GM12891 (cell line): ENCODE measurements at places on chromosomes 12 and 14.

DNA sequence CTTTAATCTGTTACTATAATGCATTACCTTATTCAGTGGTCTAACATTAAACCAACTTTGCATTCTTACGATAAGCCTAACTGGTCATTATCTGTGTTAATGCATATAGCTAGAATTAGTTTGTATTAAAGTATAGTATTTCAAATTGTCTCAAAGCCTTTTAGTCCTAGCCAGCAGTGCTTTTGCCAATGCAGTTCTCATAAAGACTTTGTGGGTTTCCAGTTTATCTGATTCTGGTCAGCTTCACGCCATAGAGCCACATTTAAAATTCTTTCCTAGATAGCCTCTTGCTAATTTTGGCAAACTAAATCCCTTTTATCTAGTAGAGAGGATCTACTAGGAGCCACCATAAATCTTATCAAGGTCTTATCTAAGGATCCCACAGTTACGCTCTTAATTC is 78.9 kb upstream of the VASH1 start:
- DNase-seq, result no peak

DNA sequence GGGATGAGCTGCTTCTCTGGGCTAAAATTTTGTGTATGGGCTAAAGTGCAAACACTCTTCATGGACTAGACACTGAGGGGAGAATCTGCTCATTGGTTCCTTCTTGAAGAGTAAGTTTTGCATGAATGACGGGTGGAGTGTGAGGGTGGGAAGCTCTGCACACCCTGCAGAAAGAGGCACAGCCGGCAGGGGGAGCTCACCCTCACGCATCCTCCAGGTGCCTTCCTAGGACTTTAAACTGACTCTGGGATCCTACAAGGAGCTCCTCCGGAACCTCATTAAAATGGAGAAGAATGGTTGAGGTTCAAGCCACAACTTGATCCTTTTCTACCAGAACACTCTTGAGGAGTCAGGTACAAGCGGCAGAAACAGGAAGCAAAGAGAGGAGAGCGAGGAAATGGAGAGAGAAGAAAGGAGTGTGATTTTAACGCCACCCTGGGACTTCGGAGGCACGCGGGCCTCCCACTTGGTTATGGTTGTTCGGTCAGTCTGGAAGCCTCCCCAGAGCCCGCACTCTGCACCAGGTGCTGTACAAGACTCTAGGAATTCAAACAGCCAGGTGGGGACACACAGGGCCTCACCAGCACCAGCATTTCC is 87.5 kb downstream of the SETD3 start:
- no peak for DNase-seq

- no peak for DNase-seq
Measured at GRCh38 chr12:15839041-15839440, 43.1 kb upstream of the STRAP start.

DNA sequence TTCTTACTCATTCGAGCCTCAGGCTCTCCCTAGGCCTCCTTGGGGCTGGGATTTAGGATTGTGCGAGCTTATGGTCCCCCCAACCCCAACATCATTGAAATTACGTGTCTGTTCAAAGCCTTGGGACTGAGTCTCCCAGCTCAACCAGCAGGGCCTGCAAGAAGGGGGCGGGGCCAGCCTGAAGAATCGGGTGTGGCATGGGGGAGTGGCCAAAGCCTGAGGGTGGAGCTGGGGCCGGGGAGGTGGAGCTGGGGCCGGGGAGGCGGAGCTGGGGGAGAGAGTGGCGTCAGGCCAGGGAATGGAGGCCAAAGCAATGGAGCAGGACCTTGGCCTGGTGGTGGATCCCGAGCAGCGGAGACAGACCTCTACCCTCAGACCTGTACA is 24.3 kb upstream of the HSPB8 start:
- no peak for DNase-seq

DNA sequence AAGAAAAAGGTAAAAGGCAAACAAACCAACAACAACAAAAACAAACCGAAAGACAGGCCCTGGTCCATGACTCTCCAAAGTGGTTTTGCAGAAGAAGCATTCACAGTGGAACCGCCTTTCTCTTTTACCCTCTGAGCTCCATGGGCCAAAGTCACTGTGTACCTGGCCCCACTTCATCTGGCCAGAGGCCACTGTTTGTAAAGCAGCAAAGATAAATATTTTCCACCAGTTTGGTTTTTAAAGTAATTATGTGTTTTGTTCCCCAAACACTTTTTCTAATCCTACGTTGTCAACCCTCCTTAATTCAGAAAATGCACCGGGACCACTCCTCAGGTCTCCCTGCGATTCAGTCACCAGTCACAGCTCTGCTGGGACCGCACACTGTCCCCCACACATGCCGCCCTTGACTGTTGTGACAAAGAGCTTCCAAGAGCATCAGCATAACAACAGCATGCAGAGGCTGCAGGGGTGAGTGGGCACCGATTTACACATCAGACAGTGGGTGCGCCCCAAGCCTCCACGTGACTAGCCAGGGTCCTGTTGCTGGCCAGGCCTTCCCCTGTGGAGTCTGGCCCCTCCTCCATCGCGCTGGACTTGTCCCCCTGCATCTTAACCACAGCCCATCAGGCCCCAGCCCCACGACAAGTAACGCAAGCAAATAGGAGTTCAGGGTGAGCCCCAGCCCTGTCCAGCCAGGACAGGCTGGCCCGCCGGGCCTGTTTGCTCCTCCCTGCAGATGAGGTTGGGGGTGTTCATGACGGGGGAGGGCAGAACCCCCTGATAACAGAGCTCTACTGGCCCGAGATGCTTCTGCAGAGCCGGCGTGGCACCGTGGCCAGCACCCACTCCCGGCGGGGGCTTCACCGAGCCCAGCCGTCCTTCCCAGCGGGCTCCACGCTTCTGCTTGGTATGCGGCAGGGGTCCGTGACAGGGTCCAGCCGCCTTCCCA is 65.2 kb upstream of the DIO3 start:
- no peak for DNase-seq

DNA sequence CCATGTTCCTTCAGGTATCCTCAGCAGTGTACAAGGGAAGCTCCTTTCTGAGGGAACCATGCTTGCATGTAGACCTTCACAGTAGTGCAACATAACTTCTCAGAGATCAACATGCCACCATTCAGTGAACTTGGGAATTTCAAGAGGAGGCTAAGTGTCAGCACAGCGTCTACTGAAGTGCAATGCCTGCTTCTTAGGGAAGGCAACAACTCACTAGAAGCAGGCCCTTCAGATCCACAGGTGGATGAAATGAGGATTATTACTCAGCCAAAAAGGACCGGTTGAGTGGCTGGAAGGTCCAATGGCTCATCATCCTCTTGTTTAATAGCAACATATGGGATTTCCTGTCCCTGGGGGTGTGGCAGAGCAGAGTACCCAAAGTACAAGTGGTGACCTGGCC is 18.7 kb downstream of the RNASE10 start:
- DNase-seq, result no peak

- no peak for DNase-seq
Measured at GRCh38 chr12:100450735-100451134, 22.9 kb upstream of the NR1H4 start.

DNA sequence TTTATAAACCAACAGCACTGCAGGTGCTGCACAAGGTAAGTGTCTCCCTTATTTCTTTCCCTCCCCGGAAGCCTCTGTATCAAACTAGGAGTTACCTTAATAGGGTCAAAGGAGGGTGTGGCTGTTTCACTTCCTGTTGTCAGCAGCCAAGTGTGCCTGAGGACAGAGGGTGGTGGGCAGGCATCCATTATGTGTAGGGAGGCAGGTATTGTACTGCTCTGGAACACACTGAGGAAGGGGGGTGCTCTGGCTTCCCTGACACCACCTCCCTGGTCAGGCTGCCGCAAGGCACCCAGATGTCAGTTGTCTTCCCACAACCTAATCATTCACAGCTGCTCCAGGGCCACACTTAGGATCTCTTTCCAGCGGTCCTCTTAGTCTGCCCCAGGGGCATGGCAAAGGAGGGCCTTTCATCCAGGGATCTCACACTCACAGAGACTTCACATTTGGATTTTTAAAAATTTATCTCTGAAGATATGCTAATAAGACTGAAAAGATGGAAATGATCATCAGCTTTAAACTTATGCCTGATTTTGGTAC is 132.0 kb upstream of the ARHGAP5 start:
- no peak for DNase-seq

GRCh38 chr12:130132831-130133511 is 29.3 kb upstream of the FZD10 start:
- DNase-seq, result no peak

DNA sequence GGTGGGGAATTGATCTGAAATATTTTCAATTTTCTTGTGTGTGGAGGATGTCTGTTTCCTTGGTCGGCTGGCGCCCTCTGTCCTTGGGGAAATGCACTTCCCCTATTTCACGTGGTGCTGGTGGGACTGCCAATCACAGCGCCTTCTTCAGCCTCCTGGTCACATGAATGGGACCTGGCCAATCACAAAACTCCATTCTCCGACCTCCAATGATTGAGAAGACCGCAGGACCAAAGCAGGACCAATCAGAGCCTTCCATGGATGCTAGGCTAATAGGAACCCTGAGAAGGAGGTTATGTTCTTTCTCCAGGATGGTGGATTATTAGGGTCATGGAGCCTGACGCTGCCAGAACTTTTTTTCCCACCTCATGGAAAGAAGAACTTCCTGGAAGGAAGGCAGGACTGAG is 188.7 kb downstream of the TTC8 start:
- DNase-seq, result no peak

DNA sequence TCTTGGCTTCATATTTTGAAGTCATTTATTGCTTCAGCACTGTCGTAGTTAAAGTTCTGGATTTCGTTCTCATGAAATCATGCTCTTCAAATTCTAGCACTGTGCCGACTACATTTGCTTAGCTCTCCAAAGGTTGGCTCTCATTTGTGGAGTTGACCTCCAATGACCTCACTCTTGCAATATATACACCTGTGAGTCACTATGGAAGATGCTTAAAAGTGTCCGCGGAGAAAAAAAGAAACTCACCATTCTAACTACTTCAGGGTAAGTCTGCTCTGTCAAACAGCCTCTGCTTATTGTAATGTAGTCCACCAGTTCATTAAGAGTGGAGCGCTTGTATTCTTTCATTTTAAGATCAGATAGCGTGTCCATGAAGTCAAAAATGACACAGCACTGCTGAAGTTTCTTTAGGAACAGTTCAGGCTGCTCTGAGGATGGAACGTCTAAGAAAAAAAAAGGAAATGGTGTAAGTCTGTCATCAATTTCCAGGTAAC is 89.7 kb downstream of the PPP2R5E start:
- no peak for DNase-seq

GRCh38 chr12:109475993-109476806 is 900 bp downstream of the KCTD10 start:
- no peak for DNase-seq

- no peak for DNase-seq
Measured at GRCh38 chr12:164207-164606, 49.8 kb downstream of the SLC6A12 start.

DNA sequence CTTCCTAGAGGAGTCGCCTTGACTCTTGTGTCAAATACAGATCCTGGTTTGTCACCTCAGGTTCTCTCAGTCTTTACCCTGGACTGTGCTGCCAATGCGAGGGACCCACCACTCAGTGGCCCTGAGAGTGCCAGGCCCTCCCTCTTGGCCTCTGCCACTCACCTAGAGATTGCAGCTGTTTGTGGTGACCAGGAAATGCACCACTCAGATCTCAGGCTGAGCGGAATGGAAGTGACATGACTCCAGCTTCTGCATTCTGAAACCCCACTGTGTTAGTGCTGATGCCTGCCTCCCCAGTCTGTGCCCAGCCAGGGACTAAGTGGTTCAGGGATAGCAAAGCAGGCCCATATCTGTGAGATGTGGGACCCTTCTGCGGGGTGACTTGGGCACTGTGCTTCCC is 27.8 kb upstream of the NEDD1 start:
- DNase-seq, result no peak

- no peak for DNase-seq
Measured at GRCh38 chr12:48947727-48948126, 9.6 kb downstream of the ARF3 start.

DNA sequence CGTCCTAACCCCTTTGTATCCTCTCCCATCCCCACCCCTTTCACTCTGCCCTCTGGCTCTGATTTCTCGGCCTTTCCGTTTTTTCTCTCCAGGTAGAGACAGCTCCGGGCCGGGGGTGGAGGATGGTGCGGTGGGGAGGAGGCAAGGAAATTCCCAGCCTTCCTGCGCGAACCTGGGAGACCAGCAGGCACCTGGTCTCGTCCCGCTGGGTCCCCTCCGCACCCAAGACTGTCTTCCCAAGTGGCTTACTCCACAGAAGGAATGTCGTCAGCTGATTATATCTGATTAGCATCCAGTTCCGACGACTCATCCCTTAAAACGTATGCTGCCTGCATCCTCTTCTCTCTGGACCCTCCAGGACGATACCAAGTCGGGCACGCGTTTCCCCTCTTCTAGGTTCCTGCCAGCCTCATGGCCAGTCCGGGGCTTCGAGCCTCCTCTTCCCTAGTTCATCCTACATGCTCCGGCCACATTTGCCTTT is 42.2 kb upstream of the CAPRIN2 start:
- DNase-seq, result no peak

DNA sequence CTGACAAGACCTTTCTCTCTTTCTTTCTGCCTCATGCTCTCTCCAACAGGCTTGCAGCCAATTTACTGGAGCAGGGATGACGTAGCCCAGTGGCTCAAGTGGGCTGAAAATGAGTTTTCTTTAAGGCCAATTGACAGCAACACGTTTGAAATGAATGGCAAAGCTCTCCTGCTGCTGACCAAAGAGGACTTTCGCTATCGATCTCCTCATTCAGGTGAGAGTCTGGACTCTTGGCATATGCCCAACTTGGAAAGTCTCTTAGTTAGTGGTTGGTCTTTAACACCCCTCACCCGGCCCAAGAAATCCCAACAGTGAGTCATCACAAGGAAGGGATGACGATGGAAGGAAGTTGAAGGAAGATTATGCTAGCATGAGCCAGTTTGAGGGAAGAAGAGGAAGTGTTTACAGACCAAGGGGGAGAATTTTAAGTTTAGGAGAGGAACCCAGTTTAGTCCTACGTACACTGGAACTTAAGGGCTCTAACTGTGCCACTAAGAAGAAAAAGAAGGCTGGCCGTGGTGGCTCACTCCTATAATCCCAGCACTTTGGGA is 189.7 kb downstream of the ETV6 start:
- no peak for DNase-seq

- DNase-seq, result no peak
Measured at GRCh38 chr12:48512855-48513254, 12.6 kb upstream of the OR8S1 start.

DNA sequence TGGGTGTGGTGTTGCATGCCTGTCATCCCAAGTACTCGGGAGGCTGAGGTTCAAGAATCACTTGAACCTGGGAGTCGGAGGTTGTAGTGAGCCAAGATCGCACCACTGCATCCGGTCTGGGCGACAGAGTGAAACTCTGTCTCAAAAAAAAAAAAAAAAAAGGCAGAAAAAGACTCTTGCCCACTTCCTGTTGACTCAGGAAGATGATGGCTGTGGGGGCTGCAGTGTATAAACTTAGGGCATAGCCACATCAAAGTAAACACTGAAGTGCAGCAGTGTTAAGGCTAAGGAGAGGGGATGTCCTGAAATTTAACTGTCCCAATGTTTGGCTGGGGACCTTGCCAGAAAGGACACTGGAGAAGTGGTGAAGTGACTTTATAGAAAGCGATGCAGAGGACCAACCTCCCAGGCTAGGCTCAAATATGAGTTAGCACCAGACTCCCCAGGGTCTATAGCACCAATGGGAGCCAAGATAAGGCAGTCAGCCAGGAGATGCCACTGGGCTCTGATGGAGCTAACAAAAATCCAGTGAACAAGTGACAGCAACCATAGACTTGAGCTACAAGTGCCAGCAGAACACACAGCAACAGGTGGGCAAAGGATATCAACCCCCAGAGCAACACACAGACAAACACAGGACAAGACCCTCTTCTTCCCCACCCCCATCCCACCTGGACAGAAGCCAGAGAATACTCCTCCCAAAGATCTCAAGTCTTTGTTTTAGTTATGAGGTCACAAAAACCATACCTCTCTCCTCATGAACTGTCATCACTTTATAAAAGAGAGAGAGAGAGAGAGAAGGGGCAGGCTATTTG is 28.0 kb downstream of the NELL2 start:
- DNase-seq, result no peak
